ENCODE measurements at places on chromosomes 12 and 14. TPM values are rescaled to one million over a fixed set of nuclear protein-coding genes. Genes with fewer than 3 reads are reported as not detected.

NANOG gene
- total RNA-seq, result not detected

GYS2 gene
- not detected for total RNA-seq

DNA sequence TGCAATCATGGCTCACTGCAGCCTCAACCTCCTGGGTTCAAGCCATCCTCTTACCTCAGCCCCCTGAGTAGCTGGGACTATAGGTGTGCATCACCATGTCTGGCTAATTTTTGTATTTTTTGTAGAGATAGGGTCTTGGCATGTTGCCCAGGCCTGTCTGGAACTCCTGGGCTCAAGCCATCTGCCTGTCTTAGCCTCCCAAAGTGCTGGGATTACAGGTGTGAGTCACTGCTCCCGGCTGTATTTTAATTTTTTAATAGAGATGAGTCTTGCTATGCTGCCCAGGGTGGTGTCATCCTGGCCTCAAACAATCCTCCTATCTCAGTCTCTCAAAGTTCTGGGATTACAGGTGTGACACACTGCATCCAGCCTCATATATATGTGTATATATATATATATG lies 31.7 kb upstream of the GPRC5A start:
- peaks cover 14% of the 10 kb centered on the region for H3K36me3 ChIP-seq
- H3K27me3 ChIP-seq, result no peaks in the 10 kb centered on the region

DNA sequence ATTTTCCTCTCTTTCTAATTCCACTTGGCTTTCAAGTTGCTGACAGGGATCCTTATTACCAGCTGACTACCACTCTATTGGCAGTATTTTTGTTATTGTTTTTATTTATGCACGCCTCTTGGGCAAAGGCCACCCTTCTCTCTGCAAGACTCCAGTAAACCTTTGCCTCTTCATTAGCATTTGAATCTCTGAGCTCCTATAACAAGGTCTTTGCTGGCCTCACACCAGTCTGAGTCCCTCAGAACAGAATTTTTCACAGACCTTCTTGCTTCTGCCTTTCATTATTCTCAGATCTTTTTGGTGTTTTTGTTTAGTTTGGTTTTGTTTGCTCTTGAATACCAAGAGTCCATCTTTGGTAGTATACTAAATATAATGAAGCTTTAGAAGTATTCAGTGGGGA lies 145.9 kb downstream of the PDZRN4 start:
- DNase-seq, result no peak
- no peaks in the 10 kb centered on the region for H3K36me3 ChIP-seq
- H3K4me1 ChIP-seq, result no peaks in the 10 kb centered on the region
- H3K27ac ChIP-seq, result no peak overlapping the region
- no peak overlapping the region for H3K4me3 ChIP-seq

DNA sequence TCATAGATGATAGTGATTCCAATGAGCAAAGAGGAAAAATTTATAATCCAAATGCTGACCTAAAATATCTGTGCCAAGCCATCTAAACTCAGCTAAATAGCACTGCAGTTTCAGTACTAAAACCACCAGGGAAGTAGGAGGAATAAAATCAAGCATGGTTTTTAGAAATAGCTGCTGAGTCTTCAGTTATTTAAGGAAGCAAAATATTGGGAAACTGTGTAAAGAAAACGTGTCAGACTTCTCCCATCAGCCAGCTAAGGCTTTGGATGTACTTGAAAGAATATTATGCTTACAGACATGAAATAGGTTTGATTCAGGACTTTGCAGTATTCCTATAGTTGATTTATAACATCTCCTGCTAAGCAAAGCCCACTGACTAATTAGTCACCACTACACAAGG lies 24.7 kb downstream of the CLEC2D start:
- peaks cover 90% of the 10 kb centered on the region for H3K36me3 ChIP-seq
- H3K4me1 ChIP-seq, result peaks cover 63% of the 10 kb centered on the region
- no peaks in the 10 kb centered on the region for H3K27me3 ChIP-seq

GRCh38 chr12:65419284-65420072 lies 141.0 kb downstream of the MSRB3 start:
- no peaks in the 10 kb centered on the region for H3K4me1 ChIP-seq
- no peak overlapping the region for H3K27ac ChIP-seq
- H3K36me3 ChIP-seq, result no peaks in the 10 kb centered on the region
- no peaks in the 10 kb centered on the region for H3K27me3 ChIP-seq
- DNase-seq, result no peak

Measured in activated CD8-positive, alpha-beta memory T cell treated with anti-CD3 and anti-CD28 coated beads, Interleukin-2, amount 10 ng/mL, durations not matched to agents 7 days and 5 days (primary cell).